Occipital lobe (tissue), 3 donors: ENCODE measurements at places on chromosomes 4 and X. TPM values are rescaled to one million over a fixed set of nuclear protein-coding genes. Genes with fewer than 3 reads are reported as not detected.

TTC29 gene
- total RNA-seq: 0.78 TPM

PDGFRA gene
- total RNA-seq: 74.7 TPM

NPNT gene
- 31.0 TPM for total RNA-seq

AGTR2 gene
- total RNA-seq: under 0.01 TPM

- no peak for DNase-seq
These were observed 178.2 kb upstream of the FRMPD4 start for GRCh38 chrX:11960031-11960430.

GRCh38 chr4:104500442-104500841 lies 5.7 kb upstream of the CXXC4 start:
- DNase-seq: no peak

GRCh38 chr4:11496351-11496829 lies 67.7 kb upstream of the HS3ST1 start:
- DNase-seq: no peak

DNA sequence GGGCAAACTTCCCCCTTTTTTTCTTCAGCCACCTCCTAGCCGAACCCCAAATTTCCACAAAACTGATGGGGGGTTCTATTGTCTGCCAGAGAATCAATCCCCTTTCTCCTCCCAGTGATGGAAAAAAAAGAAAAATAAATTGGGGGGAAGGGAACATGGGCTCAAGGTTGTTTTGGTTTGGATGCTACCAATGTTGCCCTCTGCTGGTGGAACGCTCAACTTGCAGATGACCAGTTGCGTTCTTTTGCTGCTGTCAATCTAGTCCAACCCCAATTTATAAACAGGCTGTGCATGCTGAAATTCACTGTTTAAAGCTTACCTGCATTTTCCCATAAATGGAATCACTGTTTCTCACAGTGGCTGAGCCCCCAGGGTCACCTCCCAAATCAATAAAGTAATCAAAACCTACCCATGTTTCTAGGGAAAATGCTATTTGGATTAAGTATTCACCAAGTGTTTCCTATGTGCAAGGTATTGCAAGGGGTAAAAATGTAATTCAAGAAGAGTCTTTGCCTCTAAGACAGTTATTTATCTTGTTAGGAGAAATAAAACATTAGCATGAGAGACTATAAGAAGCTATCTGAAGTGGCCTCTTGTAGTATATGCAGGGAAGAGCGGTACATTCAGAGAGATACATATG lies 116.7 kb upstream of the TMEM164 start:
- no peak for DNase-seq

DNA sequence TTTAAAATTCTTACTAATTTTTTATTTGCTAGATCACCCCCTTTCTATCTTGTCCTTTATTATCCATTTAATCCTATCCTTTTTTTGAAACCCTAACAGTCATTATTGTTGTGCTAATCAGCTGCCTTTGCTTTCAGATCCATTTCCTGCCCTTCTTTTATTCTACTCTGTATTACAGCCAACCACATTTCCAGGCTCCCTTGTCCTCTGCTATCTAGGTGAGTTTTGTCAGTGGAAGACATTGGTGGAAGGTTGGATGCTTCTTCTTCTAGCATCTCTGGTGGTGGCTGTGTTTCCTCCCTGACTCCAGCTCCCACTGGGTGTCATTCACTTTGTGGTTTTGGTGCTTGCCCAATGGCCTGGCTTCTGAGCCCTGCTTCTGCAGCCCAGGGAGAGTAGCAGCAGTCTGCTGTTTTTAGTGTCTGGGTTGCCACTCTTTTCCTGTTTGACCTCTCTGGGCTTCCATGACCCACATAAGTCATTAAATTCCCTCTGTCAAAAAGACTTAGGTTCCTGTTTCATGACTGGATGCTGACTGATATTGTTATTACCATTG lies 225.2 kb upstream of the PGRMC2 start:
- DNase-seq: no peak

- no peak for DNase-seq
These were observed 296.6 kb upstream of the DIPK2B start for GRCh38 chrX:45497290-45497689.

DNA sequence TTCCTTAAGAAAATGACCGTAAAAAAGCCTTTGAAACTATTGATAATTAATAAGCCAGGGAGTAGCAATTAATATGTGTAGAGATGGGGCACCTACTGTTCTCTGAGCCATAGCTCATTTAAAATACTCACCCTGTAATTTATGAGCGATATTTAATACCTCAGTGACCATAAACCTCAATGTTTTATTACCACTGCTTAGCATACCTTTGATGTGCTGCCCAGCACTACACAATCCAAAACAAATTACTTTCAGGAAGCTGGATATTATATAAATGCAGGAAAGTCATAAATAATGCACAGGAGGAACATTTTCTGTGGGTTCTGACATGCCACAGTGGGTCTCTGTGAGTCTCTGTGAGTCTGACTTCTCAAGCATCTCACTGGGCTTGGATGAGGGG lies 166.1 kb upstream of the RPL34 start:
- no peak for DNase-seq

GRCh38 chr4:57044279-57044678 lies 65.6 kb downstream of the POLR2B start:
- no peak for DNase-seq
